ENCODE measurements at places on chromosomes 12 and 14. TPM values are rescaled to one million over a fixed set of nuclear protein-coding genes. Genes with fewer than 3 reads are reported as not detected.

The SEC23A gene
- 90.9 TPM for polyA plus RNA-seq

DNA sequence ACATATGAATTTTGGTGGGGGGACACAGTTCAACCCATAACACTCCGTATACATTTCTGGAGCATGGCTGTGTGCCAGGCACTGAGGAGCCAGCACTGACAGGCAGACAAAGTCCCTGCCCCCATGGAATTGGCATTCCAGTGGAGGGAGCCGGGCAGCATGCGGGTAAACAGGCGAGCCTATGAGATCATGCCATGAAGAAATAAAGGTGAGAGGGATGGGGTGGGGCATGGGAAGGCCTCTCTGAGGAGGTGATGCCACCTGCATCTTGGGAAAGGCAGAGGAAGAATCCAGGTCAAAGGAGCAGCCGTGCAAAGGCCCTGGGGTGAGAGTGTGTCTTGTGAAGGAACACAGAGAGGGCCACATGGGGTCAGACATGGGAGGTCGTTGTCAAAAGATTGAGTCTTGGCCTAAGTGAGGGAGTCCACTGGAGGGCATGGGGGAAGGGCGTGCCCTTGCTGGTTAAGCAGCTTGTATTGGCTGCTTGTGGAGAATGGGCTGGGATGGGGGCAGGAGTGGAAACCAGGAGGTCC, 3.6 kb downstream of the OTUB2 start:
- DNase-seq: no peak

DNA sequence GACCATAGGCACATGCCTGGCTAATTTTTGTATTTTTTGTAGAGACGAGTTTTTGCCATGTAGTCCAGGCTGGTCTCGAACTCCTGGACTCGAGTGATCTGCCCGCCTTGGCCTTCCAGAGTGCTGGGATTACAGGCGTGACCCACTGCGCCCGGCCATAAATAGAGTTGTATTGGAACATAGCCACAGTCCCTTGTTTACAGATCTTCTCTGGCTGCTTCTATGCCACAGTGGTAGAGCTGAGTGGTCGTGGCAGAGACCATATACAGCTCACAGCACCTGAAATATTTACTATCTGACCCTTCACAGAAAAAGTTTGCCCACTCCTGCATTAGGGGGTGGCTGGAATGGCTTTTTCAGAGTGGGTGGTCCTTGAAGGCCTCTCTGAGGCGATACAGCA, 28.0 kb upstream of the TSPAN9 start:
- no peak for DNase-seq

GRCh38 chr12:56520048-56520447, 1.6 kb upstream of the RBMS2 start:
- DNase-seq: no peak

DNA sequence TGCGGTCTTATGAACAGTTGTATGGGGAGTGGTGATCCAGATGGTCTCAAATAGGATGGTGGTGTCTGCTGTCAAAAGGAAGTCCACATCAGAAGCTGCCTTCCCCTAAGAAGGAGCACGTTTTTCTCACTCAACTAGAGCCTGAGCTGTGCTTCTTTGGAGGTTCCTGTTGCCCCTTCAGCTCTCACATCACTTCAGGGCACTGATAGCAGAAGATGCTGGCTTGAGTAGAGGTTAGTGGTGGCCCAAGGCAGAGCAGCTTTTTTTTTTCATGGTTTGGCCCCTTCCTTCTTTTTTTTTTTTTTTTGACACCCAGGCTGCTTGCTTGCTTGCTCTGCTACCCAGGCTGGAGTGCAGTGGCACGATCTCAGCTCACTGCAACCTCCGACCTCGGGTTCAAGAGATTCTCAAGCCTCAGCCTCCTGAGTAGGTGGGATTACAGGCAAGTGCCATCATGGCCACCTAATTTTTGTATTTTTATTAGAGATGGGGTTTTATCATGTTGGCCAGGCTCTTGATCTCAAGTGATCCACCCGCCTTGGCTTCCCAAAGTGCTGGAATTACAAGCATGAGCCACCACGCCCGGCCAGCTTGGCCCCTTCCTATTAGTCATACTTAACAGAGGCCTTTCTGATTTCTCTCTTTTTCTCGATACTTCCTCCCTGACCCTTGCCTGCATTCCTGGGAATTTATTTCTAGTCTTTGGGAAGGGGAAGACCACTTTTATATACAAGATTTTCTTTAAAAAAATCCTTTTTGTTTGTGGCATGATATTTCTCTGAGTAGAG, 31.6 kb downstream of the KLRD1 start:
- DNase-seq: no peak

GRCh38 chr12:93667672-93668071, 9.5 kb upstream of the CRADD start:
- no peak for DNase-seq

DNA sequence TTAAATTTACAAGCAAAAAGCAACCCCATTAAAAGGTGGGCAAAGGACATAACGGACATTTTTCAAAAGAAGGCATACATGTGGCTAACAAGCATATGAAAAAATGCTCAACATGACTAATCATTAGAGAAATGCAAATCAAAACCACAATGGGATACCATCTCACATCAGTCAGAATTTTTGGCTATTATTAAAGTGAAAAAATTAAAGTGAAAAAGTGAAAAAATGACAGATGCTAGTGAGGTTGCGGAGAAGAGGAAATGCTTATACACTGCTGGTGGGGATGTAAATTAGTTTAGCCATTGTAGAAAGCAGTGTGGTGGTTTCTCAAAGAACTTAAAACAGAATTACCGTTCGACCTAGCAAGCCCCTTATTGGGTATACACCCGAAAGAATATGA, 7.9 kb downstream of the OTOGL start:
- no peak for DNase-seq

Measured in muscle of back (tissue), 13 donors.